ENCODE measurements at places on chromosomes 7 and 10. TPM values are rescaled to one million over a fixed set of nuclear protein-coding genes. Genes with fewer than 3 reads are reported as not detected.

The DYDC2 gene
- total RNA-seq, result 0.06 TPM

The RASA4B gene
- 0.89 TPM for total RNA-seq

The TMEM140 gene
- 1.0 TPM for total RNA-seq

The SFTPA1 gene
- total RNA-seq, result not detected

The NACAD gene
- 0.16 TPM for total RNA-seq

The ELAPOR2 gene
- not detected for total RNA-seq

The FAM25A gene
- 1.1 TPM for total RNA-seq

The STEAP1 gene
- 13.4 TPM for total RNA-seq

The FOXI2 gene
- total RNA-seq, result not detected

The ZFYVE27 gene
- total RNA-seq, result 24.1 TPM

The ZNF425 gene
- 1.0 TPM for total RNA-seq

The GPR158 gene
- total RNA-seq, result not detected

The MMP21 gene
- not detected for total RNA-seq

The MET gene
- total RNA-seq, result 103 TPM

The DEPP1 gene
- 1.8 TPM for total RNA-seq

The NUTM2E gene
- total RNA-seq, result 0.52 TPM

The CUBN gene
- total RNA-seq, result 0.05 TPM

The BMPER gene
- 11.0 TPM for total RNA-seq

The BLVRA gene
- 82.0 TPM for total RNA-seq

The MLXIPL gene
- 1.3 TPM for total RNA-seq

The LRGUK gene
- 0.30 TPM for total RNA-seq

The ST8SIA6 gene
- total RNA-seq, result 0.07 TPM

The CPA2 gene
- total RNA-seq, result 0.08 TPM

The KCND2 gene
- not detected for total RNA-seq

The PNLIPRP1 gene
- not detected for total RNA-seq

The TAF3 gene
- total RNA-seq, result 8.7 TPM

The SBDS gene
- total RNA-seq, result 104 TPM

The HELLS gene
- 31.7 TPM for total RNA-seq

The SPDYE6 gene
- total RNA-seq, result not detected

The SSC4D gene
- 1.3 TPM for total RNA-seq

The ACBD7 gene
- total RNA-seq, result 1.2 TPM

The LIPM gene
- total RNA-seq, result not detected
